ENCODE measurements at places on chromosomes 1 and 21.

GRCh38 chr1:240031009-240031408 is 60.7 kb upstream of the FMN2 start:
- no peak for DNase-seq

DNA sequence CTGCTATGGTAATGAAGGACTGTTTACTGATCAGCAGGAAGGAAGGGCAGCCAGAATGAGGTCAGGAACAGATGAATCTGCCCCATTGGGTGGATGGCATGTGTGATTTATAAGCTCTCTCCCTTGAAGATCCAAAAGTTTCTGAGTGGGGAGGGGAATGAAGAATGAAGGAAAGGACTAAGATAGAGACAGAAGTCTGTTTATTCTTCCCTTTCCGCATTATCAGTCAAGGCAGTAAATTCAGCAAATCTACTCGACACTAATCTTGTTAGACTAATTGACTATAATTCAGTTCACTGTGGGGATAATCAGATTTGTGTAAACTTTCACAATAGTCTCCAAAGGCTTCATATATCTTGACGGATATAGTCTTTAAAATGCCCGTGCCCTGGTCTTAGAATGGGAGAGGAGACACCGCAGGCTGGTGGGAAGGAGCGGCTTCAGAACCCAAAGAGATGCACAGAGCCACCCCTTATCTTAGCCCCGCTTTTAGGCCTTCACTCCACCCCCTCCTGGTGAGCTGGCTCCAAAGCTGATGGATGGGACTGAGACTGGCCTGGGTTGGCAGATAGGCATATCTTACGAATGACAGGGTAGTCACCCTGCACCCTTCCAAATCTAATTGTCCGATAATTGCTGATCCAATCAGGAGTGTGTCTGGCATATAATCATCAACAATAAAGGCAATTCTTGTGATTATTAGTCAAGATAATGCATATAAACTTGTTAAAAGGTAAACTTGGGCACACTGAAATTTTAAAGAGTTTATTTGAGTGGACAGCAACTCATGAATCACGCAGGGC is 76.0 kb upstream of the PPM1J start:
- DNase-seq: no peak

GRCh38 chr1:98001764-98002163 is 80.9 kb upstream of the DPYD start:
- no peak for DNase-seq

- no peak for DNase-seq
Observed at GRCh38 chr1:210301615-210302000, 27.1 kb upstream of the HHAT start.

DNA sequence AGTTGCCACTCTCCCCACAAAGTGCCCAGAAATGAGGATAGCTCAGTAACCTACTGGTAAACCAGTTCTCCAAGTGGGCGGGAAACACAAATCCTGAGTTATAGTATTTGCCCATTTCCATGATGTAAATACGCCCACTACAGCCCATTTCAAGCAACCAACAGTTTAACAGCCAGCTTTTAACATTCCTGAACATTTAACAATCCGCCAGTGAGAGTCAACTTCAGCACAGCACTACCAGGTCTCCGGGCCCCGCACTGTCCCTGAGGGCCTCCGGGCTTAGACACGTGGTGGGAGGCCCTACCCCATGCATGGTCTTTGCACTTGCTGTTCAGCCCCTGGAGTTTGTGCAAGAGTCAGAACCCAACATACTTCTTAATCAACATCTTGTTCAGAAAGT is 132.0 kb upstream of the CTTNBP2NL start:
- DNase-seq: no peak

DNA sequence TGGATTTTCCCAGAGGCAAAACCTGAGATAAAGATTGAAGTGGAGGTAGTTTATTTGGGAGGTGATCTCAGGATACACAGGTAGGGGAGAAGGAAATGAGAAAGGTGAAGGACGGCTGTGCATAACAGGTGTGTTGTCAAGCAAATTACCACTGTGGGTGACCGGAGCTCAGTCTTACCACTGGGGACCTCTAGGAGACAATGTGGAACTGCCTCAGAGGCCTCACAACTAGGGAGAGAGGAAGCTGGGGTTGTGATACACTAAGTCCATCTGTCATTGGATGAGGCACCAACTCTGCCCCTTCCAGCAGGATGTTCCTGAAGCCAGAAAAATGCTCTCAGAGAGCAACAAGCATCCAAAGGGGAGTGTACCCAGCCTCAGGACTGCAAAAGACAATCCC is 32.6 kb downstream of the GRIK3 start:
- no peak for DNase-seq

GRCh38 chr1:204390751-204391466 is 20.7 kb downstream of the PPP1R15B start:
- no peak for DNase-seq

DNA sequence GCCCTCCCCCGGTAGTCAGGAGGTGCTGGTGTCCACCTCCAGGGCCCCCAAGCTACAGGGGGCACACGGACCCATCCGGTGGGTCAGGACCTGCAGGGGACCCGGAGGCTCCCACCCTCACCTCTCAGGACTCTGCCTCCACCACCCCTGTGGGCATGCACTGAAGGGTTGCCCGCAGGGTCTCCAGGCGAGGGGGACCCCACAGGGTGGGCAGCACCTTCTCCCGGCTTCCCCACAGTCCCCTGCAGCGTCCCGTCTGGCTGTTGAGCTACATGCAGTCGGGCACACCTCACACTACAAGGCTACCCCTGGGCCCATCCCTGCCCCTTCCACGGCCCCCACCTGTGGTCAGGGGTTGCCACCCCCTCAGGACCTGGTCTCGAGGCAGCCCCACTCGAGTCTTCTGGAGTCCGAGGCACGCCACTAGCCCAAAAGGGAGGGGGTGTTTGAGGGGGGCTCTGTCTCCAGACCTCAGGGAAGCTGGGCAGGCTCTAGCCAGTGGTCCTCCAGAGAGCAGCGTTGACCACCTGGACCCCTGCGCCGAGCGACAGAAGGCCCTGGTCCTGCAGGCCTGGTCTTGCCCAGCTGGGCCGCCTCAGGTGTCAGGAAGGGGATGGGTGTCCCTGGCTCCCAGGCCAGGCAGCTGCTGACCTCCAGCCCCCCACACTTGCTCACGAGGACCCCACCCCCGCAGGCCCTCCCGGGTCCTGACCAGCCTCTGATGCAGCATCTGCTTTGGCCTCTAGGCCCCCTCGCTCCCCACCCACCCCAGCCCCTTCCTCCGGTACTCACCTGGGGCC is 9.6 kb downstream of the PARS2 start:
- DNase-seq: no peak

DNA sequence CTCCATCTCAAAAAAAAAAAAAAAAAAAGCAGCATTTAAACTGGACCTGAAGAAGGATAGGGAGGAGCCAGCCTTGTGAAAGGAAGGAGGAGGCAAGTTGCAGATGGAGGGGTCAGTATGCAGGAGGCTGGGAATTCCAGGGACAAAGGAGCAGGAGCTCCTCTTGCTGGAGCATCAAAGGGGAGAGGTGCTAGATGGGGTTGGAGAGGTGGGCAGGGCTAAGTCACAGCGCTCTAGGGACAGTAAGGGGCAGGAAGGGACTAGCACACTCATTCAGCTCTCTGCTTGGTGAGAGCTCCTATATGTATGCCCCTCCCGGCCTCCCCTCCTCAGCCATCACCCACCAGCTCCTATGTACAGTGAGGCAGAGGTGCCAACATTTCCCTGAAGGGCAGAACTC is 26.8 kb downstream of the MAP7D1 start:
- no peak for DNase-seq

- DNase-seq: no peak
Observed at GRCh38 chr1:209697126-209697525, 7.5 kb upstream of the HSD11B1 start.

DNA sequence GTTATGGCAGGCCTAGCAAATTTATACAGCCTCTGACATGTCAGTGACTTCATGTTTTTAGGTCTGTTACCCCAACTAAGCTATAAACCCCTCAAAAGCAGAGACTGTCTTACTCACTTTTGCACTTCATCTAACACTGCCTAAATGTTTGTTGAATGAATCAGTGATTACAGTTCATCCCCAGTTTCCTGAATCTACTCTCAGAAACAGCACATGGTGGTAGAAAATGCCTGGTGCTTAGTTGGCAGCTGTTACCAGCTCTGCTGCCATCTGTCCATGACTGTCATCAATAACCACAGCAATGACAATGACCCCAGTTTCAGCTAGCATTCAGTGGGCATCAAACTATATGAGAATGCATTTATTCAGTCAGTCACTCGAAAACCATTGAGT is 110.5 kb upstream of the SERBP1 start:
- no peak for DNase-seq

DNA sequence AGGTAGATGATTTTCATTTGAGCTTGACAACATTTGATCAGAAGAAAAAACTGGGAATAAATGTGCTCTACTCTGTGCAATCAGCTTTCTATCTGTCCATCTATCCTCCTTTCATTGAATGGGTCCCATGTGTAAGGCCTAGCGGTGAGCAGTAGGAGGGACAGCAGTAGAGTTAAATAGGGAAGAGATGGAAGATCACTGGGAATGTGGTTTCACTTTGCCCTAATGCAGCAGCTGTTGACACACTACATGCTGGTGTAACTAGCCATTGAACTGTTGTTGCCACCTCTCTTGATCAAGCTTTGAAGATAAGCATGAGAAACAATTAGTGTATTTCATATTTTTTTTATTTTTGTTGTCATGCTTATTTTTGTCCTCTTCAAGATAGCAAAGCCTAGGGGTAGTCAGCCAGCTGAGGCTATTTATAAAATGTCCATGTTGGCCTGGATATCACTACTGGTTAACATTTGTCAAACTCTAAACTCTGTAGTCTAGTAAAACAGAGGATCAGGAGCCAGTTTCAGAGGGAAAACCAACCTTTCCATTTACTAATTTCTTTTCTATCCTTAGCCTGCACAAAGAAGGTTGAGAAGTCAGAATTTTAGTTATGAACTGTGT is 41.9 kb downstream of the CACNA1E start:
- no peak for DNase-seq

- no peak for DNase-seq
Observed at GRCh38 chr1:234730475-234730769, 120.4 kb upstream of the IRF2BP2 start.

GRCh38 chr1:16218014-16218673 is 5.7 kb upstream of the ARHGEF19 start:
- DNase-seq: no peak

- no peak for DNase-seq
Observed at GRCh38 chr1:178048426-178048825, 45.5 kb upstream of the RASAL2 start.

DNA sequence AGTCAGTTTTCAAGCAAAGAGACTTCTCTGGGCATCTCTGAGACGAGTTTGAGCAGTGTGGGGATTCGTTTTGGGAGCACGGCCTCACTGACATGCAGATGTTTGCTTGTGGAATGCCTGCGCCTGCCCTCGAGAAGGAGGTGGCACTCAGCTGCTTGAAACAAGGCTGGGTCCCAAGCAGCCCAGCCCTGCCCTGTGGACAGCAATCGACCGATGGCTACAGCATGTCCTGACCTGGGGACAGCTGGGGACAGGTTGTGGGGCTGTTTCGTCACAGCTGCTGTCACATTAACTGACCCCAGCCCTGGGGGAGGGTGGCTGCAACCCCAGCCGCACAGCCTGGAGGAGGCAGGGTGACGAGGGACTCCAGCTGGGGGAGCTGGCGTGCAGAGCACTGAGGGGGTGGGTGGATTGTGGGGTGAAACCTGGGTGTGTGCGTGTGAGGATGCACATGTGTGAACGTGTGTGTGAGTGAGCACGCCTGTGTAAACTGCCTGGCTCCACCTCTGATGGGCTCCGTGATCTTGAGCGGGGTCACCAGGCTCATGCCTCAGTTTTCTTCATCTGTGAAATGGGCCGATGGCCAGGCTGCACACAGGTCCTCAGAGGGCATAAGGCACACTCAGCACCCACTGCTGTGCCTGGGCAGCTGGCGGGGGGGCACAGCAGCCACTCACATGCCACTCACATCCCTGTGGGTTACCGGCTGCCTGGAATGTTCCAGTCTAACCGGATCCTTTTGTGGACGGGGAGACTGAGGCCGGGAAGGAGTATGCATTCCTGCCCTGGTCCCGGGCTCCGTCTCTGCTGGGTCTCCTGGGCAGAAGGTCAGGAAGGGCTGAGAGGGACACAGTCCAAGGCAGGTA is 49.3 kb downstream of the COL18A1 start:
- DNase-seq: no peak
